BJ (cell line): ENCODE measurements at places on chromosomes 16 and 17. TPM values are rescaled to one million over a fixed set of nuclear protein-coding genes. Genes with fewer than 3 reads are reported as not detected.

The ACTG1 gene
- polyA plus RNA-seq = 2,988 and 3,774 TPM in 2 replicates

The SLC22A31 gene
- polyA plus RNA-seq = 0.11 and 0.12 TPM in 2 replicates

The QPRT gene
- 4.2 and 4.7 TPM in 2 replicates for polyA plus RNA-seq

The ACE gene
- 1.9 and 3.1 TPM in 2 replicates for polyA plus RNA-seq

The XAF1 gene
- 10.4 and 12.0 TPM in 2 replicates for polyA plus RNA-seq

The CCDC154 gene
- polyA plus RNA-seq = 0.04 and 0.23 TPM in 2 replicates

The SOX15 gene
- polyA plus RNA-seq = 0.34 and 0.49 TPM in 2 replicates

DNA sequence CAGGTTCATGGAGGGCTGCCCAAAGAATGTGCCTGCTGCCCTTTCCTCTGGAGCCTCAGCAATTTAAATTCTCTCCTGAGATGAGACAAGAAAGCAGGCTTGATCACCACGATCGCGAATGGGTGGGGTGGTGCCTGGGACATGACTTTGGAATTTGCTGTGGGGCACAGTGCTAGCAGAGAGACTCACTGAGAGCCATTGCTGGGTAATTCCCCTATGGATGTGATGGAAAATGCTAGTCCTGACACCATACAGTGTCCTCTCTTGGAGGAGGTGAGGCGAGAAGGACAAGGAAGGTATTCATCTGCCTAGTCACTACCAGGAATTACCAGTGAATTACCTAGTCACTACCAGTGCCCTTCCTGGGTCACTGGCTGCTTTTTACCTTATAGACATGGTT is 15.5 kb downstream of the FAM20A start:
- DNase-seq = no peak

DNA sequence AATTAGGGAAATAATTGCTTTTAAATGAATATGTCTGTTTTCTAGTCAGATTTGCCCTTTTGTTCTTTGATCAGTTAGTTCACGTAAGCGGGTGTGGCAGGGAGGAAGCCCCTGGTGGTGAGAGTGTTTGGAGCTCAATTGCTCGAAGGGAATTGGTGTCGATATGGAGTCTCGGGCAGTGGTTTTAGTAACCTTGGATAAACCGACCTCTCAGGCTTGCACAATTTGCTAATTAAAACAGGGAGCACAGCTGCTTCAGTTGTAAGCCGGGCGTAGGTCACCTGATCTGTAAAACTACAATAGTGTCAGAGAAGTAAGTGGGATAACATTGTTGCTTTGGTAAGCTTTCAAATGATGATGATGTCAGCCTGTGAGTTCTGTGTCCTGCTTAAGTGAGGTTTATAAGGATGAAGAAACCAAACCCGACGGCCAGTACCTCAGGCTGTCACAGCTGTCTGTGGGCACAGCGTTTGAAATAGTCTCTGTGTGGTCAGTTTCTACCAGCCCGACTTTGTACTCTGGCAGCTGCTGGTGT is 2.9 kb downstream of the ZNF750 start:
- no peak for DNase-seq

GRCh38 chr17:66353937-66354401 is 51.6 kb downstream of the PRKCA start:
- DNase-seq = peak; percentile 44

GRCh38 chr17:77423589-77424451 is 283.1 kb downstream of the SEC14L1 start:
- peak; percentile 92 for DNase-seq

GRCh38 chr17:1604831-1605528 is 23.7 kb downstream of the SLC43A2 start:
- no peak for DNase-seq

- no peak for DNase-seq
Observed at GRCh38 chr16:2977440-2977839, 2.8 kb downstream of the PKMYT1 start.

DNA sequence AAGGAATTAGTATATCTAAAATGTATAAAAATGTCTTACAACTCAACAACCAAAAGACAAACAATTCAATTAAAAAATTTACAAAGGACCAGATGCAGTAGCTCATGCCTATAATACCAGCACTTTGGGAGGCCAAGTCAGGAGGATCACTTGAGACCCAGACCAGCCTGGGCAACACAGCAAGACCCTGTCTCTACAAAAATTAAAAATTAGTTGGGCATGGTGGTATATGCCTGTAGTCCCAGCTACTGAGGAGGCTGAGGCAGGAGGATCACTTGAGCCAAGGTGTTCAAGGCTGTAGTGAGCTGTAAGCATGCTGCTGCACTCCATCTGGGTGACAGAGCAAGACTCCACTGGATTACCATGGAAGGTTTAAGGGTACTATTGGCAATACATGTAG is 33.8 kb downstream of the ZNRF1 start:
- DNase-seq = no peak

DNA sequence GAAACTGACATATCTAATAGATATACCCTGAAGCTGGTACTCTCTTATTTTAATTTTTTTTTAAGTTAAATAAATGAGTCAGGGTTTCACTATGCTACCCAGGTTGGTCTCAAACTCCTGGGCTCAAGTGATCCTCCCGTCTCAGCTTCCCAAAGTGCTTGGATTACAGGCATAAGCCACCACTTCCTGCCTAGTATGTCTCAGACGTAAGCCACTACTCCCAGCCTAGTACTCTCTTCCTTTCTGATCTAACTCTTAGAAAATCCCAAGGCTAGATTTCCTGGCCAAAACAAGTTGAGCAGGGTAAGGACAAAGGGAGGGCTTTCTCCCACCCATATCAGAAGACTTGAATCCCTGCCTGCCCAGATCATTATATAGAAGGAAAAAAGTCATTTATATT is 33.7 kb downstream of the HOXB1 start:
- no peak for DNase-seq

DNA sequence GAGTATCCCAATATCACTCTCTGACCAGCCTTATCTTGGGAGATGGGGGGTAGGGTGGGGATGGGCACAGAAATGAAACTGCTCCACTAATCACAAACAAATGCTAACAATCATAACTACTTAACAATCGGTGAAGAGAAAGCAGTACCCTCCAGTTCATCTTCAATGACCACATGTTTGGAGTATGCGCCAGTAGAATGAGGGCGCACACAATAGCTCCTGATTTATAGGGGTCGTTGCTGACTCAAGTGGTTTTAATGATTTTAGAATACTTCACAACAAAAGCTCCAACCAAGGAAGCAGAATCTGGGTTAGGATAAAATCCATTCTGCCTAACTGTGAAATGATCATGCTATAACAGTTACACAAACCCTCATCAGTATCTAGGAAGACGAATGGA is 184.4 kb downstream of the AATF start:
- DNase-seq = no peak

DNA sequence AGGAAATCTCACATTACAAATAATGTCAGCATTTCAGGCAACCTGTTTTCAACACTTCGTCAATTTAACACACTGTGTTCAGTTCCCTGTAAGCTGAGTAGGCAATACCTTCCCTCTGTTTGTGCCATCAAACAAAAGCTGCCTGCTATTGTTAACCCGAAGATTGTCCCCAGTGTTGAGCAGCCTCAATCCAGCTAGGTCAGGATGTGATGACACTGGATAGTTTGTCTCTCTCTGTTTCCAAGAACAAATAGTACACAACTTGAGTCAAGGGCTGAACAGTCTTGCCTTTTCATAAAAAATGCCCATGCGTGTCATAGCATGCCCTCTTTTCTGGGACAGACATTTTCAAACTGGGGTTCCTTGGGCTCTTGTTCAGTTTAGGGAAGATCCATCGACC is 36.4 kb downstream of the HSD17B2 start:
- DNase-seq = no peak

DNA sequence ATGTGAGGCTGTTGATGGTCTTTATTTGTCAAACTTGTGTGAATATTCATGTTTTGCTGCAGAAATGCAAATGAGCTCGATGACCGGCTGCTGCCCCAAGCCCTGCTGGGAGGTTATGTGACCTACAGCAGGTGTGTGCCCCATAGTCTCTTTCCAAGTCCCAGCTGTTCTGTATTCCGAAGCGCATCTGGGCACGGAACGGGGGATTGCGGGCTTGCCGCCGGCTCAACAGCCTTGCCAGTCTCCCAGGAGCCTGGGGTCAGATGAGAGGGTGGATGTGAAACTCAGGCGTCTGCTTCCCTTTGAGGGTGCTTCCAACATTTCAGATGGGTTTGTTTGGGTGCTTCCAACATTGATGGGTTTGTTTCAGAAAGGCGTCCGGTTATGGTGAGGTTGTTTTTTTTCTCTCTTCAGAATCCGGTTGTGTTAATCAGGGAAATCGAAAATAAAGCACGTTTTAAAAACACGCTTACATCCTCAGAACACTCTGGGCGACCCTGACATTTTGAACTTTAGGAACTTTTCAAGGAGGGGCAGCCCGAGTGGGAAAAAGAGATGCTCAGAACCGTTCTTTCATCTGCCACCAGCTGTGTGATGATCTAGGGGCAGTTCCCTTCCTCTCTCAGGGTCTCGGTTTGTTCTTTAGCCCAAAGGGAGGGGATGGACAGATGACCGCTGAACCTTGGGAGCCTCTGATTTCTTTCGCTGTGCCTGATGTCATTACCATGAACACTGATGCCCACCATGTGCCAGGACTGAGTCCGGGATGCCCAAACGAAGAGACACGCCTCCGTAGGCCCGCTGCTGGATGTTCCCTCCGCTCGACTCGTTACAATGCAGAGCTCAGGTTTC is 47.8 kb upstream of the AMZ2 start:
- DNase-seq = no peak

GRCh38 chr17:60554377-60554788 is 28.3 kb upstream of the APPBP2 start:
- DNase-seq = peak; percentile 63
